Osteocyte (in vitro differentiated cells): ENCODE measurements at places on chromosomes 4 and X. TPM values are rescaled to one million over a fixed set of nuclear protein-coding genes. Genes with fewer than 3 reads are reported as not detected.

The F11 gene
- not detected in 2 replicates for total RNA-seq

The GLUD2 gene
- 0.31 and 0.40 TPM in 2 replicates for total RNA-seq

- DNase-seq: no peak
Measured at GRCh38 chr4:80809039-80809729, 221.3 kb upstream of the BMP3 start.

DNA sequence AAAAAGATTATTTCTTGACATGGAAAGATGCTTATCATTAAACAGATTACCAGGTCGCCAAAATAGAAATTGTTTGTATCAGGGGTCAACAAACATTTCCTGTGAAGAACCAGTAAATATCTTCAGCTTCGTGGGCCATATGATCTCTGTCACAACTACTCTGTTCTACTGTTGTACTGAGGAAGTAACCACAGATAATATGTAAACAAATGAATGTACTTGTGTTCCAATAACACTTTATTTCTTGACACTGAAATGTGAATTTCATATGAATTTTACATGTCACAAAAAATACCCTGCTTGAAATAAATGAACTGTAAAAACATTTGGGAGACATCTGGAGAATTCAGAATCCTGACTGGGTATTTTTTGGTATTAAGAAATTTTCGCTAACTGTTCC, 4.7 kb upstream of the FHL1 start:
- no peak for DNase-seq

DNA sequence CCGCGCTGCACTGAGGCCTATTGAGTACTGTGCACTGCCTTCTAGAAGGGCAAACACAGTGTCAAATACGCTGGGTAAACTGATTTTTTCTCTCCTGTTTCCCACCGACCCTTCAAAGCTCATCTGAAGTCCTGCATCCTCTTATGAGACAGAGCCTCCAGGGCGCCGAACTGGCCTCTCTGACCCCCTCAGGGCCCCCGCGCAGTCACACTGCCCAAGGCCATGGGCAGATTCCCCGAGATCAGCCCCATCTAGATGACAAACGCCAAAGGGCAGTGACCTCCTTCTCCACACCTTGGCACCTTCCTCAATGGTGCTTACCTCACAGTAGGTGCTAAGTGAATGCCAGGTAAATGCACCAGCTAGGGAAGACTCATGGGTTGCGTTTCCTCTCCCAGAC, 34.4 kb downstream of the CHST7 start:
- no peak for DNase-seq

GRCh38 chrX:81120258-81120935, 81.3 kb downstream of the HMGN5 start:
- no peak for DNase-seq

DNA sequence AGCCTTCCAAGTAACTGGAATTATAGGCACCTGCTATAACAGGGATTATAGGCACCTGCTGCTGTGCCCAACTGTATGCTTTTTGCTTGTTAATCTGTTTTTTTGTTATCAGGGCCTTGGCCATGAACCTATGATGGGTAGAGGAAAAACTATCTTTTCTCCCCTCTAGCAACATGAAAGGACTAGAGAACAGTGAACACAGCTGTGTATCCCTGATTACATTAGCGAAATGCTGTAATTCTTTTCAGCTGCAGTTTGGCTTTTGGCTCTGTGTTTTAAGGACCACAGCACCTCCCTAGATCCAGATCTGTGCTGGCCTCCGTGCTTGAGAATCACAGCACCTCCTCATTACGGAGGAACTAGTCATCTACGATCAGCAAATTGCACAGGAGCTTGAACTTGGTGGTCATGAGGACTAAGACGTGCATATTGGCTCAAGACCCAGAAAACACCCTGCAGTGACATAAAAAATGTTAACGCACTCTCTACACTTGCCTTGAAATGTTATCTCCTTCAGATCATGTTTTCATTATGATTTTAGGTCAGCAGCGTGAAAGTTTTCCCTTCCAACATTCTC, 57.7 kb upstream of the S100G start:
- DNase-seq: no peak
